Right lobe of liver (tissue), 6 donors: ENCODE measurements at places on chromosomes 1 and 21. TPM values are rescaled to one million over a fixed set of nuclear protein-coding genes. Genes with fewer than 3 reads are reported as not detected.

PLA2G2A gene
- total RNA-seq = 117 TPM

GRCh38 chr1:9723926-9724325 lies 72.4 kb downstream of the PIK3CD start:
- no peak for DNase-seq

KLF17 gene
- not detected for total RNA-seq

- no peak for DNase-seq
These were observed 2.0 kb downstream of the ASCL5 start for GRCh38 chr1:201125019-201125418.

DNA sequence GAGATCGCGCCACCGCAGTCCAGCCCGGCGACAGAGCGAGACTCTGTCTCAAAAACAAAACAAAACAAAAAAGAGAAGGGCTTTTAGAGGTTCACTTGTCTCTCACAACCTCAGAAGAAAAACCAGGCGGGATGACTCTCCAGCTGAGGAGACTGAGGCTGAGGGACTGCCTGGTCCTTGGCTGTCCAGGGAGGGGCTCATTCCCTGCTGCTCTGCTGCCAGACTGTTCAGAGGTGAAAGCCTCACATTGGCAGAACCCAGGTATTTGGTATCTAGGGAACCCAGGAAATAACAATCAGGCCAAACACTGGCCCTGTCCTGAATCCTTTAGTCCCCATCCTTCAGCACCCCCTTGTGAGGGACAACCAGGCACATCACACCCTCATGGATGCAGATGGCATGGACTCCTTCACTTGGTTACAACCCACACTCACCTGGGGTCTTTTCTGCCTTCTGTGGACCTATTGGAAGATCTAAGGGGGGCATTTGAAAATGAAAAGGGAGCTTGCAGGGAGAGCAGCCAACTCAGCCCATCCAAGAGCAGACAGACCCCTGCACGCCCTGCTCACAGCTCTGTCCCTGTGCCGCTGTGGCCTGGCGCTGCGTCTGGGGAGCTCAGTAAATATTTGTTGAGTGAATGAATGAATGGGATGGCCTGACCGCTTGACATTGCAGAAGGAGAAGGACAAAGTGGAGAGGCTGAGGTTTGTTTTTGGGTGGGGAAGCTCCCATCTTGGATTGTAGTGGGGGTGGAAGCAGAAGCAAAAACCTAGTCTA lies 33.4 kb downstream of the CD247 start:
- no peak for DNase-seq

DNA sequence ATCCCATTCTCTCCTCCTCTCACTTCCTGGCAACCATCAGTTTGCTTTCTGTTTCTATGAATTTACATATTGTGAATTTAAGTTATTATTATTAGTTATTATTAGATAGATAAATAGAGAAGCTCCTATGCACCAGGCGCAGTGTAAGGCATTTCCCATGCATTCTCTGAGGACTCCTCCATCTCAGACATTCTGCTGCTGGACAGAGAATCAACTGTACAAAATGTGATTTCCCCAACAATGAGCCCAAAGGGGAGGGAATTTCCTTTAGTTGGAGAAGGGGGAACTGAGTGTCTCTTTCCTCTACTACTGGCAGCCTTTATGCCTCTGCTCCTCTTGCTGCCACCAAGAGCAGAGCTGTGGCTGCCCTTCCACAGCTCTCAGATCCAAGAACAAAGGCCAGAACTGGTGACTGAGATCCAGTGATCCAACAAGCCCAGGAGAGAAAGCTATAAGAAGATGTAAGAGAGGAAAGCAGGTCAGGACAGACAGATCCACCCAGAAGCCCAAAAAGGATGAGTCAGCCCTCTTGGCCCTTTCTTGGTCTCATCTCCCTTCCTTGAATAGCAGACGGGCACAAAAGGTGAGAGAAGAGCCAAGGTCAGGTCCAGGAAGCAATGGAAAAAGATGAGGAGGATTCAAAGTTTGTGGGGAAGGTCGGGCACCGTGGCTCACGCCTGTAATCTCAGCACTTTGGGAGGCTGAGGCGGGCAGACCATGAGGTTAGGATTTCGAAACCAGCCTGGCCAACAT lies 3.5 kb upstream of the IVL start:
- no peak for DNase-seq

GRCh38 chr1:245091818-245092637 lies 62.8 kb upstream of the KIF26B start:
- no peak for DNase-seq

- DNase-seq = no peak
These were observed 8.7 kb upstream of the TNFRSF14 start for GRCh38 chr1:2547210-2548067.

DNA sequence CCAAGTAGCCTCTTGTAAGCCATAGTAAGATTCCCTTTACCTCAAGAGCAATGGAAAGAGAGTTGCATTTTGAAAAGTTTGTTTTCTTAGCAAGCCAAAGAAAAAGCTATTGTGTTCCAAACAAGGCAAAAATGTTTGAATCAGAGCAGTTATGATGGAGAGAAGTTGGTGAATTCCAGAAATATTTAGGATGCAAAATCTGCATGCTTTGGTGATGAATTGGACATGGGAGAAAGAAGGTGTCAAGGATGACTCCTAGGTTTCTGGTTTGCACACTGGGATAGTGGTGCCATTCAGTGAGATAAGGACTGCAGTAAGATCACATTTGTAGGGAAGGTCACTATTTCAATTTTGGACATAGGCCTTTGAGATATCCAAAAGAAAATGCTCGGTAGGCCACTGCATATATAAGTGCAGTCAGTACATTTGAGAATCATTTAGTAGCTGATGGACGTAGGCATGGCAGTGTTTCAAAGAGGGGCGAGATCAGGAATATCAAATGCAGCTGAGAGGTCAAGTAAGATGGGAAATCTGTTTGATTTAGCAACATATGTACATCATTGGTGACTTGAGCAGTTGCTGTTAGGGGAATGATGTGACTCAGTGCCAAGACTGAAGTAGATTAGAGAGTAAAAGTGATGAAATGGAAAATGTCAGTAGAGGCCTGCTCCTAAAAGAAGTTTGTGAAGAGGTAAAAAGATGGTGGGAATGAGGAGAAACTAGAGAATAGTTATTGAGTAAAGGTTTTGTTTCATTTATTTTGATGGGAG lies 33.9 kb upstream of the GPR25 start:
- DNase-seq = no peak

TRIM63 gene
- total RNA-seq = 0.49 TPM

RAB3GAP2 gene
- 13.3 TPM for total RNA-seq

DNA sequence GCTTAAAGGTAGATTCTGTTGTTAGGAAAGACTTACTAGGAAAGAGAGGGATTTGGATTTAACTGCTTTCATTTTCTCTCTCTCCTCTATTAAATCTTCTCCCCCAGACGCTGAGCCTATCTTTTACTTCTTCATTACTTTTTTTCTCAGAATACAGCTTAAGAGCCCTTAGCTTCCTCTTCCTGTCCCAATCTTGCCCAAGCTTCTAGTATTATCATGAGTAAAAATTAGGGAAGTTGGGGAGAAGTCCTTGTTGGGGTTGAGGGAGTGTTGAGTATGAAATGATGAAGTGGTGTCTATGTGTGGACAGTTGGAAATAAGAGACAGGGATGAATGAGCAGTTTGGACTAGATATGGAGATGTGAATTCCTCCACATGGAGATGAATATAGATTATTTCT lies 35.0 kb downstream of the ACP6 start:
- peak; percentile 0 for DNase-seq

DNA sequence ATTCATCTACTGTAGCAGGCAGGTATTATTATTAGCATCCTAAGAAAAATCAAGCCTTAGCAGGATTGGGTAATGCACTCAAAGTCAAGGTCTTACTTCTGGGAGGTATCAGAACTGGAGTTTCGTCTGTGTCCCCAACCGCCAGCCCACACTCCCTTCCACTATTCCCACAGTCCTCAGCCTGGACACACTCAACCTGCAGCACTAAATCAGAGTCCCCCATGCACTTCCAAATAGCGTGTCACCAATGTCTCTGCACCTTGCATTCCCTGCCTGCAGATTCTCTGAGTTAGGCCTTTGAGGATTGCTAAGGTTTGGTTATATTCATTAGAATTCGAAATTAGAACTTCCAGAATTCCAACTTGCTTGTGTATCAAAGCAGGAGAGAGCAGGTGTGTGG lies 3.9 kb downstream of the LYPD8 start:
- no peak for DNase-seq

GRCh38 chr1:87834151-87834550 lies 505.5 kb downstream of the LMO4 start:
- no peak for DNase-seq

LCE3E gene
- not detected for total RNA-seq

SKI gene
- 23.7 TPM for total RNA-seq

KCNK1 gene
- total RNA-seq = 2.2 TPM

DNA sequence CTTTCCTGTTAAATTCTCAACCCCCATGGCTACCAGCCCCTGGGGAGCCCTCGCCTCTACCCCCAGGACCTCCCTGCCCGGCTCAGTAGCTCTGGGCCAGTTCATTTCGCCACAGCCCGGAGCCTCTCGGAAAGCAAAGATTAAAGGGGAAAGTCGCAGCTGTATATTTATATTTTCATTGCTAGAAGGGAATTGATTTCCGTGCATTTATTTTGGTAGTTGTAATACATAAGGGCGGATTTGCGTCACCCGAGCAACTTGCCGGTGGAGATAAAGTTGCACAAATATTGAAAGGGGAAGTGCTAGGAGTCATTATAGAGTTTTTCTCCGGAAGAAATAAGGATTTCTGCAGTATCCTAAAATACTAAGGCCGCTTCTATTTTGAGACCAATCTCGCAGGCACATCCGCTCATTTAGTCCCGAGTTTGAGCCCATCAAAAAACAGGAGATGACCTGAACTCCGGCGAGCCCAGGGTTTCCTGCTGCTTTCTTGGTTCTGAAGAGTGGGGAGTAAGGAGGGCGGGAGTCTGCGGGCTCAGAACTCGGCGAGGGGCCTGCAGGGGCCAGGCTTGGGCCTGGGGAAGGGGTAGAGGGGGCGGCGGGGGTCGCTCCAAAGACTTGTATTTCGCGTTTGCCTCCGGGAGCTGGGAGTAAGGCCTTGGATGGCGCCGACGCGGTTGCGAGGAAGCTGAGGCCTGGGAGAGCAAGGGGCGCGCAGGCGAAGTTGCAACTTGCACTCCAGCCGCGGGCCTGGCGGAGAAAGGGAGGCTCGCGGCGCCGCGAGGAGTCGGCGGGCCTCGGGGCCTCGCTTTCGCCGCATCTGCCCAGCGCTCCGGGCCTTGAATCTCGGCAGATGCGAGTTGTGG lies 2.5 kb upstream of the HLX start:
- peak; percentile 63 for DNase-seq
